ENCODE measurements at places on chromosomes 2 and 18.

DNA sequence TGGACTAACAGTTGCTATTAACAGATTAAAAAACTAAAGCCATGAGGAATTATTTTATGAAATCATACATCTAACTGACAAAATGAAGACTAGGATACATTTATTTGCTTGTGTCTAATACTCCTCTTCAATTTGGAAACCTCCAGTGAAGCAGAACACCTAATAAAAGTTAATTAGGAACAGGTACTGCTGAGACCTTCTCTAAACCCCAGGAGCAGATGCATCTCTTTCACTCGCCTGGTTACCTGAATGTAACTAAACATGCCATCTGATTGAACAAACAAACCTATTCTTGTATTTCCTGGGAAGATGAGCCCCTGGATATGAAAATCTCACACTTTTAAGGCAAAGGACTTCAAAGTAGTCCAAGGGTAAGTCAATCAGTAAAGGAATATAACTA is 898.2 kb downstream of the NRXN1 start:
- DNase-seq, result no peak

GRCh38 chr2:132651115-132652045 is 18.6 kb downstream of the LYPD1 start:
- DNase-seq, result no peak

DNA sequence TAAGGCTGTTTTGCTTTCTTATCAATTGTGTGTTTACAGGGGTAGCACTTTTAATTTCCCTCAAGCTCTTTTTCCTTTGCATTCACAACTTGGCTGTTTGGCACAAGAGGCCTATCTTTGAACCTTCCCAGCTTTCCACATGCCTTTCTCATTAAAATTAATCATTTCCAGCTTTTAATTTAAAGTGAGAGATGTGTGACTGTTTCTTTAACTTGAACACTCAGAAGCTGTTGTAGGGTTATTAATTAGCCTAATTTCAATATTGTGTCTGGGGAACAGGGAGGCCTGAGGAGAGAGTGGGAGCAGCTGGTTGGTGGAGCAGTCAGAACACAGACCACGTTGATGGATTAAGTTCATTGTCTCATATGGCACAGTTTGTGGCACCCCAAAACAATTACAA is 4.7 kb downstream of the ASB1 start:
- no peak for DNase-seq

- DNase-seq, result no peak
These were observed 43.4 kb downstream of the EPB41L3 start for GRCh38 chr18:5500158-5500939.

- DNase-seq, result no peak
These were observed 53.3 kb upstream of the NARS1 start for GRCh38 chr18:57674891-57675290.

DNA sequence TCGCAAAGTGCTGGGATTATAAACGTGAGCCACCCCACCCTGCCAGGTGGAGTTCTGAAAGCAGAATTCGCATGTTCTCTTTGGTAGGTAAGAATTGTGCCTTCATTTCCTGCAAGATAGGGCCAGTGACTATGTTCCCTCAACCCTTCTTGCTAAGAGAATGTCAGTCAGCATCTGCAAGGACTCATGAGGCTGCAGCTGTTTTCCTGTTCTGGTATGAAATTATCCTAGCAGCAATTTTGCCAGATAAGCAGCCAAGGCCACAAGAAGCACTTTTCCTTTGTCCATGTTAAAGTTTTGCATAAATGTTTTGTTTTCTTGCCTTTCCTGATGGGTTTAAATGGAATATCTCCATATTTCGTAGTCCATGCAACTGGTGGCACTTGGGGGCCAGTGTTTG is 6.8 kb upstream of the ARHGAP28 start:
- DNase-seq, result no peak

DNA sequence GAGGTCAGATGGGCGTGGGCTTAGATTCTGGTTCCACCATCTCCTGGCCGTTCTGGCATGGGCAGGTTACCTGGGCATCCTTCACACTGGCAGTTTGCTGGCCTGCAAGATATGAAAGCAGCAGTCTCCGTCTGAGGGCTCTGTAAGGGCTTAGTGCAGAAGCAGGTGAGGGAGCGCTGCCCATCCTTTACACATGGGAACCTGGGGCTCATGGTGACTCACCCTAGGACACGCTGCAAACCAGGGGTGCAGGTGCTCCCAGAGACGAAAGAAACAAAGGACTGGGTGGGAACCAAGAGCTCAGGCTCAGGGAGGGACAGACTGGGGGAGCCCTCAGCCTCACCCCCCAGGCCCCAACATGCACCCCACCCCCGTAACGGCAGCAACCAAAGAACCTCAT is 10.7 kb upstream of the ID2 start:
- peak; percentile 46 for DNase-seq

GRCh38 chr2:28681158-28681571 is 70.5 kb upstream of the PPP1CB start:
- DNase-seq, result no peak

GRCh38 chr18:60292186-60292585 is 80.4 kb downstream of the MC4R start:
- no peak for DNase-seq

Data from left forelimb (tissue), 1 donor.